ENCODE measurements at places on chromosomes 13 and 19. TPM values are rescaled to one million over a fixed set of nuclear protein-coding genes. Genes with fewer than 3 reads are reported as not detected.

GRCh38 chr19:13132471-13133180 is 14.6 kb downstream of the NACC1 start:
- H3K4me3 ChIP-seq: no peak overlapping the region
- H3K27ac ChIP-seq: peak overlapping the region; percentile 41
- no peaks in the 10 kb centered on the region for H3K27me3 ChIP-seq
- no peak for DNase-seq
- peaks cover 2% of the 10 kb centered on the region for H3K4me1 ChIP-seq
- H3K36me3 ChIP-seq: peaks cover 4% of the 10 kb centered on the region

GRCh38 chr13:20778311-20778710 is 4.5 kb upstream of the EEF1AKMT1 start:
- peaks cover 11% of the 10 kb centered on the region for H3K36me3 ChIP-seq
- H3K4me3 ChIP-seq: no peak overlapping the region
- no peak overlapping the region for H3K27ac ChIP-seq
- no peaks in the 10 kb centered on the region for H3K27me3 ChIP-seq
- peaks cover 7% of the 10 kb centered on the region for H3K4me1 ChIP-seq

DNA sequence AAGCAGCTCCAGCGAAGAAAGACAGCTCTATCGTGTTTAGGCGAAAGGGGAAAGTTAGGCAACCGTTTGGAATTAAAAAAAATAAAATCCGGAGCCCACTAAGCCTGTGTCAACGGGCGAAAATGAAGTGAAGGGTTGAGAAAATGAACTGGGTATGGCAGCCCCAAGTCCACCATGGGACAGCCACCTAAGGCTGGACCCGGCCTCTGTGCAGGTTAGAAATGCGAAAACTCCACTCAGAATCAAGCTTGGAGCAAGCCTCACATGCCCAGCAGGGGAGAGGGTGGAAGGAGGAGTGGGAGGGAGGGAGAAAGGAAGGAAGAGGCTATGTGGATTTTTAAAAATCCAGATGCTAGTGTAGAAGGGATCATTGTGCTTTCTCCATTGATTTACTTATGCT is 101.2 kb downstream of the IRS2 start:
- DNase-seq: no peak
- peaks cover 10% of the 10 kb centered on the region for H3K4me1 ChIP-seq
- H3K27me3 ChIP-seq: peaks cover 20% of the 10 kb centered on the region
- H3K4me3 ChIP-seq: no peak overlapping the region
- no peaks in the 10 kb centered on the region for H3K36me3 ChIP-seq
- no peak overlapping the region for H3K27ac ChIP-seq

Gene ERICH6B
- not detected for total RNA-seq

Gene GPR183
- total RNA-seq: not detected

- H3K27ac ChIP-seq: no peak overlapping the region
- no peak for DNase-seq
- no peaks in the 10 kb centered on the region for H3K36me3 ChIP-seq
These were observed 50.6 kb upstream of the USPL1 start for GRCh38 chr13:30567072-30567471.

DNA sequence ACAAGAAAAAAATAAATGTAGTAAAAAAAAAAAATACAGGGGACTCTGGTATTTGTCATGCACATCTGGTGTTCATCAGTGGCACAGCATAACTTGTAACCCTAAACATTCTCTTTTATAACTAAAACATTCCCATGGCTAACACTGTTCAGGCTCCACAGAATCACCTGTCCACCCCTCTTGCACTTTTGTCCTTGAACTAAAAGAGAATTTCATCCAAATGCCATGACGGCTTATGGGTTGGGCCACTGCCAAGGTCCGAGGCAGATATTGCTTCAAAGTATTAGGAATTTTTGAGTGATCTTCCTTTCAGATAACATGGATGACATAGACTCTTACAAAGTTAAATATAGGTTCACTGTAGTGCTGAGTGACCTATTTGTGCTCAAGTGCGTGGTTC is 25.7 kb upstream of the SERP2 start:
- no peak overlapping the region for H3K27ac ChIP-seq
- no peak for DNase-seq
- H3K27me3 ChIP-seq: no peaks in the 10 kb centered on the region

Gene OR7A17
- not detected for total RNA-seq

DNA sequence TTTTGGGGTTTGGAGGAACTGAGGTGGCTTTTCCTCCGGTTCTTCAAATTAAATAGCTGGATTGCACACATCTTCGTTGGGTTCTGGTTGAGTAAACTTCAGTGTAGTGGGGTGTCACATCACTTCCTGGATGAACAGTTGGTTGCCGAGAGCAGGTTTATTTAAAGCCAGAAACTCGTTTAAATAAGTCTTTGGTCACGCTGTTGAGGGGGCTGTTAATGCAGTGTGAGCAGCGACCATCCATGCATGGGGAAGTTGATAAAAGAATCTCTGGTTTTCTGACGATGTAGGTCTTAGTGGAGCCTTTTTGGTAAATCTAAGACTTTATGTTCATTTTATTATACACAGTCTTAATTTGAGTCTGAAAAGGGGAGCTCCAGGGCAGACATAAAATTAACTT is 351.2 kb upstream of the ARGLU1 start:
- peaks cover 18% of the 10 kb centered on the region for H3K4me1 ChIP-seq
- no peaks in the 10 kb centered on the region for H3K36me3 ChIP-seq
- H3K27me3 ChIP-seq: peaks cover 10% of the 10 kb centered on the region
- H3K27ac ChIP-seq: no peak overlapping the region
- DNase-seq: no peak
- H3K4me3 ChIP-seq: peak overlapping the region; percentile 33

Gene C19orf85
- total RNA-seq: not detected
